ENCODE measurements at places on chromosomes 5 and 9. TPM values are rescaled to one million over a fixed set of nuclear protein-coding genes. Genes with fewer than 3 reads are reported as not detected.

PTTG1 gene
- 209 TPM for total RNA-seq

FRMD3 gene
- total RNA-seq = 1.5 TPM

WNT8A gene
- total RNA-seq = not detected

SH3PXD2B gene
- 20.1 TPM for total RNA-seq

MYOZ3 gene
- total RNA-seq = not detected

CNTLN gene
- 6.3 TPM for total RNA-seq

DBH gene
- not detected for total RNA-seq

Data from A549 treated with DMSO at 1 μM for 4 hours (cell line).